ENCODE measurements at places on chromosomes 7 and 10.

- DNase-seq: peak; percentile 73
Measured at GRCh38 chr7:5425507-5426225, 2.0 kb upstream of the TNRC18 start.

DNA sequence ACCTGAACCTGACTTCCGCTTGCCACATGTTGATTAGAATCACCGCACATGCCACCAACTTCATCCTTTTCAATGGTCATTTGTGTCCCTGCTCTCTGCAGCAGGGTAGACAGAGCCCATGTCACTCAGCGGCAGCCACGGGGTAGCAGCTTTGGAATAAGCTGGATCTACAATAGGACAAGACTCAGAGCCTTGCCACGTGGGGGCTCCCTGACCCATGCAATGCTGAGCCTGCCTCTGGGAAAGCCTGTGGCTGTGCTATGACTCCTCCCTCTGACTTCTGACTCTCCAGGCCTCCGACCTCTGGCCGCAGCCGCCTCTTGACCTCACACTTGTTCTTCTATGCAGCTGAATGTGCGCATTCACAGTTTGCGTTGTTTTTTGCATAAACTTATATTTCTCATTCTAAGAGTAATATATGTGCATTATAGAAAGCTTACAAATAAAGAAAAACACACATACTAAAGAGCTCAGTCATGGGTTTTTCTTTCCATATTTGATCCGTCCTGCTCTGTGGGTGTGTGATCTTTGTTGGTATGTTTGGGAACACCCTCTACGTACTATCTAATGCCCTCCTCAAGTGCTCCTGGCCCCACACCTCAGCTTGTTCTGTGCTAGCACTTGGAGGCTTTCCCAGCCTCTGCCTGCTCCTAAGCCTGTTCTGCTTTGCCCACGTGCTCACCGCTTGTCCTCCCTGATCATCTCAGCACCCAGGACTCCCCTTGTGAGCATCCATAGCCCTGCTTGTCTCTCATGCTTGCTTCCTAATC lies 198.0 kb upstream of the MKI67 start:
- no peak for DNase-seq

DNA sequence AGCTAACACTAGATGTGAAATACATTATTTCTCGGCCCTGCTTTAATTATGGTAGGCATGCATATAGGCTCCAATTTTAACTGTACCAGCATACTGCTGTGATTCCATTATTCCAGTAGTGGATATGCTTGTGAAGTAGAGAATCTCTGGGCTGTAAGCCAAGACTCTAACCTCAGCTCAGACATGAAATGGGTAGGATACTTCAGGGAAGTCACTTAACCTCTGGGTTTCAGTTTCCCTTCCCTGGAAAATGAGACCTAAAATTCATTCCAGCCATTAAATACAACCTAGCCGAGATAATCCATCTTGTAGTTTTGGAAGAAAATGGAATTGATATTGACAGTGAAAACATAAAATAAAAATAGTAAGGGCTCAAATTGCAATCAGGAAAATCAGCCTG lies 59.6 kb upstream of the TRIL start:
- no peak for DNase-seq

GRCh38 chr10:119370111-119370741 lies 162.9 kb downstream of the GRK5 start:
- no peak for DNase-seq

GRCh38 chr7:16431646-16432424 lies 10.5 kb upstream of the CRPPA start:
- no peak for DNase-seq

DNA sequence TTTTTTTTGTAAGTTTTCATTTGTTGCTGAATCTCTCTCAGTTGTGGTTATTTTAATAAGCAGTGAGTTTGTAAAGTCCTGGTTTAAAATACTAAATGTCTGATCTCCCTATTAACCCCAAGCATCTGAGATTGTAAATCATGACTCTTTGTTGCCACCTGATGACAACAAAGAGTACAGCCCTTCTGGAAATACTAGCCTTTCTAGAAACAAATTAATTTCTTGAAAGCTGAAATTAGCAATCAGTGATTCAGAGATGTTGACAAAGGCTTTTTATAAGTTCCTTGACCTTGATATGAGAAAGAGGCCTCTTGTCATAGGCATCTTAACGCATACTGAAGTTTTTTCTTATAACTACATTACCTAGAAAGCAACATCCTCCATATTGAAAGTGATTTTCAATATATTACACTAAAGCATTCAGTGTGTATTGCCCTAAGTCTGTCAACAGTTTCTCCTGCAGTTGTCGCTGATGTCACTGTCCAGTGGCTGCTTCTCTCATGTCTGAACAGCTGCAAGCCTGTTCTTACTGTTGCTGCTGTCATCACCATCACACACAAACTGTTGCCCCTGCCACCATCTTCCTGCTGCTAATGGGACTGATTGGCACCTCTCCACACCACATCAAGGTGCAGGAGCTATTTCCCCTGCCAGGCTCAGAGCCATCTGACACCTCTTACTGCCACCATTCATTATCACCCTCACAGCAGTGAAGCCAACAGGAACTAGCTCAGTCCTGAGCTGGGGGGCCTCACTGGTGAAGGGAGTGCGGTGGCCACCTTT lies 95.1 kb upstream of the LRGUK start:
- DNase-seq: no peak

DNA sequence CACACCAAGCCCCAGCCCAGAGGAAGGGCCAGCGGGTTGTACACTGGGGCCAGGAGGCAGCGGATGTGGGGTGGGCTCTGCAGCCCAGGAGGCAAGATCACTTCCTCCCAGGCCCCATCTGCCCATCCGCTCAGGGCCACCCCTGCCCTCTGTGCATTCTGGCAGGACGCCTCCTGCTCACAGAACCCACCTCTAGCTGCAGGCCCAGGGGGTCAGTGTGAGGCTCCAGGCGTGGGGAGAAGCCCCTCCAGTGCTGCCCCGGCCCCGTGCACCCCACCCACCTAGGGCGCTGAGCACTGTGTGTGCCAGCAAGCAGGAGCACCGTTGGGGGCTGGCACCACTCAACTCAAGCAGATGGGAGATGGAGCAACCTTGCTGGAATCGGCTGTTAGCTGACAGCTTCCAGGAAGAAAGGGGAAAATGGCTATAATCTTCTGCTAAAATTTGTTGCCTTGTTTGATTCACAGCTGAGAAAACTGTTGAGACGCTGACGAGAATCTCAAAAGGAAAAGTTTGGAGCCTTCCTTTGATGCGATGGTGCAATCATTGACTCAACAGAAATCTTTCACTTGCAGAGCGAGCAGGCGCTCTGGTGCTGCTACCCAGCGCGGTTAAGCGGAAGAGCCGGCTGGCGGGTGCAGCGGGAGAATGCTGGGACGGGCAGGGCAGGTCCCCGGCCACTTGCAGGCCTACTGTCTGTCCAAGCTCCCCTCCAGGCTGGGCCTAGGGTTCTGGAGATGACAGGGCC lies 276.1 kb downstream of the ELFN1 start:
- DNase-seq: no peak

GRCh38 chr10:49174261-49174925 lies 13.8 kb downstream of the TMEM273 start:
- DNase-seq: no peak

GRCh38 chr7:108347616-108348015 lies 108.6 kb downstream of the NRCAM start:
- DNase-seq: no peak

GRCh38 chr10:104895541-104895940 lies 254.5 kb downstream of the SORCS3 start:
- no peak for DNase-seq

DNA sequence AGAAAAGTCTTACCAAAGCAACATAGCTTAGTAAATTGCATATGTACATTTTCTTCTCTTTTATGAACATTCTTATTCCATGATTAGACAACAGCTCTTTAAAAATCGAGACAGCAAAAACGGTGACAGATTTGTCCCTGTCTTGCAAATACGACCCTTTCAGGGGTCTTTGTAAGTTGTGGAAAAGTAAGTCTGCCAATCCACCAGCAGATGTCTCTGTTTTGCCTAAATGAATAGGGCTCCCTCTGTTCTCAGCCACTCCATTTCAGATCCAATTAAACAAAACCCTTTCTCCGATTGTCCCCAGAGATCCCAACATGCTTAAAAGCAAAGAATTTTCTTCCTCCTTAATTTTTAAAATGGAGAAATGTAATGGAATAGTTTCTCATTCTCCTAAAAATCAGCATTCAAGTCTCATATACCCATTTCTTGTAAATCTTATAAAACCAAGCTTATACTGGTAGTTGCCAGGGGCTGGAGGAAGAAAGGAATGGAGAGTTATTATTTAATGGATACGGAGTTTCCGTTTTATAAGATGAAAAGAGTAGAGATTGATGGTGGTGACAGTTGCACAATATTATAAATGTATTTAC lies 61.0 kb upstream of the NFE2L3 start:
- peak; percentile 26 for DNase-seq

DNA sequence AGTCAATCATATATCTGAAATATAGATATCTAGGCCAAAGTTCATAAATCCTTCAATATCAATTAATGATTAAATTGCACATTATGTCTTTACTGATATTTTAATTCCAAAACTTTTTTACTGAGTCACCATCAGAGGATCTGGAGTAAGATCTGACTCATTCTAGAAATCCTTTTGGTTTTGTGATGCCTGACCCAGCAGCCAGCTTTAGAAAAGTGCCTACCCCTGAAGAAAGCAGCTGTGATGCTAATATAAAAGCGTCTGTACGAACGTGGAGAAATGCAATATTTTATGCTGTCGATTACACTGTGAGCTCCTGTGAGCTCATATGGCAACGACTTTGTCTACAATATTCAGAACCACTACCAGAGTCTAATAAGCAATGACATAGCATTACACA lies 142.5 kb upstream of the LRRTM3 start:
- DNase-seq: no peak

DNA sequence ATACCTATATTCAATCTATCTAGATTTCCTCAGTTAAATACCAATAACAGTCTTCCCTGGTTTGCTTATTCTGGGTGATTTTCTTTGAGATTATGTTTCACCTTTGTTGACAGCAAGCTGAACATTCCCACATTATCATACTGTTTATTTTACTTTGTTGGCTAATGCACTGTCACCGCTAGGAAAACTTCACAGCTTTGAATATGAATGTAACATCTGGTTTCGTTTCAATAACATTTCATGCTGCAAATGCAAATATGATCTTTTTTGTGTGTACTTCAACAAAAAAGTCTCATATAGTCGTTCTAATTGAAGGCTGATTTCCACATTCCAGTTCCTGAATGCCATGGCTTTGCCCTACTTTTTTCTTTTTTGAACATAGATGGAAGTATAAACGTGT lies 946.3 kb upstream of the GHITM start:
- DNase-seq: no peak

DNA sequence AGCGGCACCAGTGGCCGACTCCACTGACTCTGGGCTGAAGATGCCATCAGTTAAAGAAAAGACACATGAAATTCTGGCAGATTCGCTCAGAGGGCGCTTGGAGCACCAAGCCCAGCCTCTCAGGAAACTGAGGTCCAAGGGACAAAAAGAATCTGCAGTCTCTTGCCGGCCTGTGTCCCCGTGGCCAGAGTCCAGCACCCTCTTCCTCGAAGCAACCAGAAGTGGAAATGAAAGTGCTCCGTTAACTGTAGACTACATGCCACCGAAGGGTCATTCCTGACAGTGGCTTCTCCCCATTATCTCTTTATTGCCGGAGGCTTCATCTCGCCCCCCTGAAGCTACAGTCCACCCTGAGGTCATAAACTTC lies 1.0 kb upstream of the CHST15 start:
- no peak for DNase-seq

DNA sequence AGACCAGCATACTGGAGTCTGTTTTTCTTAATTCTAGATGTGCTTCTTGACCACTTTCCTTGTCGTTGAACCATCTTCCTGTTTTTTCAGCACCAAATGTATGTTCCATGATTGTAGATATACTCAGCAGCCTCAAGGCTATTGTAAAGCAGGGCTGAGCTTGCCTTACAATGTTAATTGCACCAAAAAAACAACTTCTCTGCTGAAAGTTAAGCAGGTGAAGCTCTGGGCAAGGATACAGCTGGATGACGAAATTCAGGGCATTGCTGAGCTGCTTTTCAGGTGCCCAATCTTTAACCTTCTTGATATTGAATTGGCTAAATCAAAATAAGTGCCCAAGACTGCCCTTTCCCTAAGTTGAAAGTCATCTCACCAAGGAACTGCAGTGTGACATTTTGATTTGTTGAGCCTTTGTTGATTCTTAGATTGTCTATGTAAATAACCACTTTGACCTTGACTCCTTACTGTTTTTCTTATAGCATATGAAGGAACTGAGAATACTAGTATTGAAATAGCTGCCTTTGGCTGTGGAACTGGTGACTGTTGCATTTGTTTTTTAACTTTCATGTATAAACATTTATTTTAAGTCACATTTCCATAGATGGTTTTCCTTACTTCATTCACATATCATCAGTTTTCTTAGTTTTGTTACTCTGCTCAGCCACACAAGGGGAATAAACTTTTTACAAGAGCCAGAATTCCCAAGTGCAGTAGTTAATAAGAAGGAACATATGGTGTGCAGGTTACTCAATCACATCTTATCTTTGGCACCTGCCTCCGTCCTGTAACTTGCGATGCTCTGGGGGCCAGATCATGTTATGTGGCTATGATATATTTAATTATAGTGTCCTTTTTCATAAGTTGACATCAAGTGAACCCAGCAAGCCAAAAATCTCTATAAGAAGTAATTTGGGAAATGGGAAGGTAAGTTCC lies 3.1 kb downstream of the AHCYL2 start:
- no peak for DNase-seq

DNA sequence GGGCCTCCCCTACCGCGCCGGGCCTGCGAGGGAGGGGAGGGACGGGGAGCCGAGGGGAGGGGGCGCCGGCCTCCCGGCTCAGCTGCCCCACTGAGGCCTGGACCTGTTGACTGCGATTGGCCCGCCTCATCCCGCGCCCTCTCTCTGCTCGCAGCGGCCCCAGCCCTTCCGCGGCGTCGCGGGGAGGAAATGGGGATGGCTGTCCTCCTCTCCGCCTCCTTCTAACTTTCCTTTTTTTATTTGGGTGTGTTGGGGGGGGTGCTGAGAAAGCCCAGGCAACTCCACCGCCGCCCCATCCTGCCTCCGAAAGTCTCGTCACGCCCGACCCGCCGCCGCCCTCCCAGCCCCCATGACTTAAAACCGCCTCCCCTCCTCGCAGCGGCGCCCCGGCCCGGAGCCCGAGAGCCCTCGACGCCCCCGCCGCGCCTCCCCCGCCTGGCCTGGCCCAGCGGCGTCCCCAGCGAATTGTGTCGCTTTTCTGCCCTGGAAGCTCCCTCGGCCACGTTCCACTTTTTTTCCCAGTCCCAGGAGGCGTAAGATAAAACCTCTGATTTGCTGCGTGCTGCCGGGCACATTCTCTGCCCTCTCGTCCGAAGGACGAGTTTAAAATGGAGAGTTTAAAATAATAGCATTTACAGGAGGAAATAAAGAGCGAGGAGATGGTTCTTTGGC lies 842 bp upstream of the SKIDA1 start:
- DNase-seq: peak; percentile 70

DNA sequence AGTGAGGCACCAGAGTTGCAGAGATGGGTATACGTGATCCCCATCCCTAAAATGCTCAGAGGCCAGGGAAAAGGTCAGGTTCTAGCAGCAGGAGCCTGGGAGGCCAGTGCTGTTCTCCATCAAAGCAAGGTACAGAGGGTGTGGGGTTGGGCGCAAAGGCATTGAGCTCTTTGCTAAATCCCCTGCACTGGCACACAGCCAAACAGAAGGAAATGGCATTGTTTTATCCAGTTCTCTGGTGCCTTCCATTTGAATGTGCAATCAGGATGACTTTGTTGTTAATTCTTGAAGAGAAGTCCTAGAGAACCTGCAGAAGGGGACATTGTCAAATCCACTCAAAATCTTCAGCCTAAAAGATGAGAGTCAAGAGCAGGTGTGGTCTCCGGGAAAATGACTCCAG lies 111.3 kb upstream of the CHST15 start:
- DNase-seq: no peak

All from dorsolateral prefrontal cortex (tissue), 122 donors.